Muscle of back (tissue), 13 donors: ENCODE measurements at places on chromosomes 1 and 21.
A peak's percentile ranks its signal among the peaks of the same experiment; 100 is the strongest.

DNA sequence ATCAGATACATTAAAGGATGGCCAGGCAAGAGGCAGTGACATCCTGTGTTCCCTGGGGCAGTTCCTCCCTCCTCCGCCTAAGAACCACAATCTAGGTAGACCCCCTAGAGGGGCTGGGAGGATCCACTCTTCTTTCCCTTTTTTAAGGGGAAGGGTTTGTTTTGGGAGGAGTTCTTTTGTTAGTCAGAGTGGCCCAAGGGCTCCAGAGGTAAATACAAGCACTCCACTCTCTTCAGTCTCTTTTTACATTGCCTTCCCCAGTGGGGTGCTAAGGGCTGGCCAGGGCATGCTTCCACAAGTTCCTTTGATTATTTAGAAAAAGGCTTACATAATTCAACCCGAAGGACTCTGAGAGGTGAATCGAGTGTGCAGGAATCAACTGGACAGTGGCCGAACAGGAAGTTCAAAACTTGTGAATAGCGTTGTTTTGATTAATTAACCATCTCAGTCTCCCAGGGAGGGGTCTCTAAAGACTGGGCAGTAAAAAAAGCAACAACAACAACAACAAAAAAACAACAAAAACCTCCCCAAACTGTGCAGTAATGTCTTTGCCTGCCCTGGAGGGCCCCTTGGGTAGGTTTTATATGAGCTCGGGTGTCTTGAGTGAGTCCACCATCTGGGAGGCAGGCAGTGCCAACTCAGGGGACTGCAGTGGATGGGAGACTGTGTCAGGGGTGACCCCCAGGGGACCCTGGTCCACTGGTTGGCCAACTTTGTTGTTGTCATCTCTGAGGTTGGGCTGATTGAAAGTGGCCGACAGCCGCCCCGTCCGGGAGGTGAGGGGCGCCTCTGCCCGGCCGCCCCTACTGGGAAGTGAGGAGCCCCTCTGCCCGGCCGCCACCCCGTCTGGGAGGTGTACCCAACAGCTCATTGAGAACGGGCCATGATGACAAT lies 33.2 kb upstream of the ENO1 start:
- DNase-seq = no peak

GRCh38 chr1:208643005-208643597 lies 398.9 kb upstream of the PLXNA2 start:
- DNase-seq = no peak

DNA sequence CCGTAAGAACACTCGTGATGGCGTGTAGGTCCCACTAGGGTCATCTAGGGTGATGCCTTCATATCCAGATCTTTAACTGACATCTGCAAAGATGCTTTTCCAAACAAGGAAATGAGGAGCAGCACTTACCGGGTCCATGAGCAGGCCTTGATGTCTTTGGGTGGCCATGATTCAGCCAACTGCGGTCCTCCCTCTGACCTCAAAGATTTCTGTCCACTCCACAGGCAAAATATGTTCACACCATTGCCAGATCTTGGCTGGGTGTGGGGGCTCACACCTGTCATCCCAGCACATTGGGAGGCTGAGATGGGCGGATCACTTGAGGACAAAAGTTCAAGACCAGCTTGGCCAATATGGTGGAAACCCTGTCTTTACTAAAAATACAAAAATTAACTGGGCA lies 18.2 kb downstream of the TRPM2 start:
- DNase-seq = no peak

GRCh38 chr1:211135342-211135950 lies 1.5 kb upstream of the KCNH1 start:
- DNase-seq = peak; percentile 45

GRCh38 chr1:214236477-214236876 lies 44.5 kb upstream of the SMYD2 start:
- no peak for DNase-seq

DNA sequence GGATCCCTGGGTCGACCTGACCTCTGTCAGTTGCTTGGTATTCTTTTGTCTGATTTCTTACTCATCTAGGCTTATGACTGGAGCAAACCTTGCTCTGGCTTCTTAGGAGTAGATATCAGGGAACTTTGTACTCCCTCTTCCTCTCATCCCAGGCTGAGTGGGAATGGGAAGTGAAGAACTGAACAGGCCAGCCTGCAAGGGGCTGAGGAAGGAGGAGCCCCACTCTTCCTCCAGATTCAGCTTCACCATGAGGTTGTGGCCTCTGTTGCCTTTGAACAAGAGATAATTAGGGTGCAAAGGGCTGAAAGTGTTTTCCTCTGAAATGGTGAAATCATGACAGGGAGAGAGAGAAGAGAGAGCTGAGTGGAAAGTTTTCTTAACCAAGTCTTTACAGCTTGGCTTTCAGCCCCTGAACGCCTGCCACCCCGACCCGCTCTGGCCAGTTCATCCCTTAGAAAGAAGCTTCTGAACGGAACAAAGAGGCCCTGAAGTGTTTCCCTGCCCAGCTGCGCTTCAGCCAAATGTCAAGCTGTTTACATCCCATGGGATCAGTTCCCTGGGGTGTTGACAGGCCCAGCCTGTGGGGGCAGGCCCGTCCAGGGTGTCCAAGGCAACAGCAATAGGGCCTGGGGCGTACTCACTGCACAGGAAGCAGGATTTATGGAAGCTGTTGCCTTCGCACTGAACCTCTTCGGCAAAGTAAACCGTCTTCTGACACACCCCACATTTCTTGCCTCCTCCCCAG lies 11.2 kb downstream of the CSRP1 start:
- DNase-seq = no peak

DNA sequence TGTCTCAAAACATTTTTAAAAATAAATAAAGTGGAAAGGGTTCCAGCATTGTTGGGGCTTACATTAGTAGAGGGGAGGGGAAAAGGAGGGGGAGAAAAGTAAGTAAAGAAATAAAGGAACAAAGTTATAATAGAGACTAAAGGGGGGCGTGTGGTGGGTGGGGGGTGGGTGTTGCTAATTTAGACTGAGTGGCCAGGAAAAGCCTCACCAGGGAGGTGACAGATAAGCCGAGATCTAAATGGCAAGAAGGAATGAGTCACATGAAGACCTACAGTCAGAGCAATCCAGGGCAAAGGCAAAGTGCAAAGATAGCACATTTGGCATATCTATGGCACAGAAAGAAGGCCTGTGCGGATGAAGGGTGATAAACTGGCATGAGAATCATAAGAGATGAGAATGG lies 7.5 kb downstream of the MPL start:
- no peak for DNase-seq

- DNase-seq = no peak
Observed at GRCh38 chr1:11576109-11576875, 77.9 kb downstream of the FBXO2 start.

GRCh38 chr1:160161965-160162705 lies 10.7 kb downstream of the ATP1A4 start:
- DNase-seq = no peak

DNA sequence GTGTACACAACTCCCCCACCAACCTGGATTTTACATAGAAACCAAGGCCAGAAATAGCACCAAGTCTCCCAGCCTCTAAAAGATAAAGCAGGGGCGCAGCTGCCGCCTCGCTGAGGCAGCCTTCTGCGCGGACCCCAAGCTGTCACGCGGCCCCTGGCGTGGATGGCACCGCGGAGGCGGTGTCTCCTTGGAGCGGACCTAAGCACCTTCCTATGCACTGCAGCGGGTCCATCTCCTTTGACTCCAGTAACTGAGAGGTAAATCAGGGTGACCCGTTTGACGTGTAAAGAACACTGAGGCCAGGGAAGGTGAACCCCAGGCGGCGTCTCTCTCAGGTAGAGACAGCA lies 17.0 kb downstream of the ZNF697 start:
- no peak for DNase-seq

- DNase-seq = no peak
Observed at GRCh38 chr21:44010429-44010828, 1.7 kb upstream of the TRAPPC10 start.

DNA sequence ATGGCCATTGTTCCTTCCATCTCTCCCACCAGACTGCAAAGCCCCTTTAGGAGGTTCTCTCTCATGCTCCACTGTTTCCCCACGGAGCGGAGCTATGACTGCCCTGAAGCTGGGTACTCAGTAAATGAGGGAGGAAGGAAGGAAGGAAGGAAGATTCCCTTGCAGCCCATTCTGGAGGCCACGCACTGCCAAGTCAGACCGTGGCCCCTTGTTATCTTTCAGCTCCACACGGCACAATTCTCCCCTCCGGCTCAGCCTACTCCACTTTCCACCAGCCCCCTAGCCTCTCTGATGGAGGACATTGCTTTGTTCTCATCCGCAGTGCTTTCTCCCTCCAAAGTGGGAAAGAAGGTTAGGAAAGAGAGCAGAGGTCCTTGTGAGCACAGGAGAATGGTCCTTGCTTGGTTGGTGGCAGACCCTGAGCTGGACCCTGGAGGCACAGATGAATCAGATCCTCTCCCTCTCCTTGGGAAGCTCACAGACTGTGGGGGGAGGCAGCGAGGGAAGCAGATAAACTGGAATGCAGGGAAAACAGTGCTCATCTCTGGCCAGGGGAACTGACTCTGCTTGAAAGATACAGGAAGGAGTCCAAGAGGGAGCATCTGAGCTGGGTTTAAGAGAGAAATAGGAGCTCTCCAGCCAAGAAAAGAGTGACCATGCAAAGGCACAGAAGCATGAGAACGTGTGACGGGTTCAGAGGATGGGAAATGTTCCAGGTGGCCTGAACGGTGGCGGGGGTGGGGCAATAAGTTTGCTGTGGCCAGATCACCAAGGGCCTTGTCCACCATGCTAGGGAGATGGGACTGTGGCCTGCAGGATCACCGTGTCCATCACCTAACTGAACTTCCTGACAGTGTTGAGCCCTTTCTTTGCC lies 52.6 kb downstream of the GLIS1 start:
- DNase-seq = no peak

GRCh38 chr21:28696844-28697410 lies 295.8 kb downstream of the LTN1 start:
- DNase-seq = no peak

GRCh38 chr1:162822391-162823200 lies 32.1 kb downstream of the HSD17B7 start:
- DNase-seq = no peak

DNA sequence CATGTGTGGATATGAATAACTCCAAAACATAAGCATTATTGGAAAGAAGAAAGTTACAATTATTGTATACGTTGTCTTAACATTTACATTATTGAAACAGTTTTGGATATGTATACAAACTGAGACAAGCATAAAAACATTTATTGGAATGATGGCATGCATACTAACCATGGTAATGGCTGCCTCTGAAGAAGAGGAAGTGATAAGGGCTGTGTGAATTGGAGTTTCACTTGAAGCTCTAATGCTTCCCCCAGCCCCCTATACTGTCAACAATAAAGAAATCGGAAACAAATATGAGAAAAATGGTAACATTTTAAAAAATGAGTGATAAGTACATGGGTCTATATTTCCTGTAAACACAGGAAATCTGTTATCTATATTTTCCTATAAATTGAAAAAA lies 367.7 kb upstream of the DPYD start:
- DNase-seq = no peak

DNA sequence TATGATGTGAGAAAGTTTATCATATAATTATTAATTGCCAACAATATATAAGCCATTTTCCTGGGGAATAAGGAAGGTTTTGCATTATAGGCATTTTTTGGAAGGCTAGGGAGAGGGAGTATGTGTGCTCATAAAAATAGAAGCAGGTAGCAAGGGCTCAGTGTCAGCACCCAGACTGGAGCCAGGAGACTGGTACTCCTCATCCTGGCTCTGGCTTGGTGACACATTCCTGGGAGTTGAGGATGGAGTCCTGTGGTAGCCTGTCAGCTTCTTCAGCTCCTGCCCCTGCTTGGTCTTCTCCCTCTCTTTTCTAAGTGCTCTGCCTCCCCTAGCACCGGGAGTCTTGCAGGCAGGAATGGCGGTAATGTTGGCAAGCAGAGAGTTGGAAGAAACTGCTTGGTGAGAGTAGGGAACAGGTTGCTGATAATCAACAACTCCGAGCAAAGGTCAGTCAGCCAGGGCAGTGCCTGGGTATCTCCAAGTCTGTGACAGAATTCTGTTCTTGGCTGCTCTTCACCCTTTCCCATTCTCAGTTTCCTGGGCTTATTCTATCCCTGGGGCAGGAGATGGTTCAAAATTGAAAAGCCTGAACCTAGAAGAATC lies 23.0 kb downstream of the GIPC2 start:
- DNase-seq = no peak

- no peak for DNase-seq
Observed at GRCh38 chr1:53112271-53112774, 30.1 kb downstream of the SLC1A7 start.

- DNase-seq = no peak
Observed at GRCh38 chr21:29499734-29500343, 201.1 kb downstream of the BACH1 start.

DNA sequence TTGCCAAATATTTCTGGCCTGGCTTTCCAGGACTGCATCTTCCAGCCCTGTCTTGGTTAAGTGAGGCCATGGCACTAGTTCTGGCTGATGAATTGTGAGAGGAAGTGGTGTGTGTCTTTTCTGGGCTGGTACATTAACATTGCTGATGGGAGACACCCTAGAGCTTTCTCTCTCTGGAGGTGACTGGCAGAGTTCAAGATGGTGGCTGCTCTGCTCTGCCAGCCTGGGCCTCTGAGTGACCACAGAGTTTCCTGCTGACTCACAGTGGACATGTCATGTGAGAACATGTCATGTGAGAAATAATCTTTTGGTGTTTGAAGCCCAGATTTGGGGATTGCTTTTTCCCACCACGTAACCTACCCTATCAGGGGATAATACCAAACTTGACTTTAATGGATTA lies 218.0 kb upstream of the KIAA0040 start:
- DNase-seq = no peak

DNA sequence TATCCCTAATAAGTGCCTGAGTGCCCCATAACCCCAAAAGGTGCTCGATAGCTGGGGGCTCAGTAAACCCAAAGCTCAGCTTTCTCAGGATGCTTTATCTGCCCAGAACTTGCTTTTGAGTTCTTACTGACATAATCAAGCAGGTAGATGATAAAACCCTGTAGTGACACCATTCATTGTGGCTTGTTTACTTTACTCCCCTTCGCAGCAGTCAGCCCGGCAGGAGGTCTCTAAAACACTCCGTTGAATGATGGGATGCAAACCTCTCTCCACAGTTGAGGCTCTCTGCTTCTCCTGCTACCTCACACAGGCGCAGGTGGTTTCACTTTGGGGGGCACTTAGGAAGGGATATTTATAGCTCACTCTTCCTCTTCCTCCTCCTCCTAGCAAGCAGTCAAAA lies 349.4 kb downstream of the HLX start:
- no peak for DNase-seq
